Stimulated activated CD8-positive, alpha-beta memory T cell treated with anti-CD3 and anti-CD28 coated beads, Interleukin-4, amount 100 ng/mL, for 1 hour (primary cell): ENCODE measurements at places on chromosomes 7 and 10.

DNA sequence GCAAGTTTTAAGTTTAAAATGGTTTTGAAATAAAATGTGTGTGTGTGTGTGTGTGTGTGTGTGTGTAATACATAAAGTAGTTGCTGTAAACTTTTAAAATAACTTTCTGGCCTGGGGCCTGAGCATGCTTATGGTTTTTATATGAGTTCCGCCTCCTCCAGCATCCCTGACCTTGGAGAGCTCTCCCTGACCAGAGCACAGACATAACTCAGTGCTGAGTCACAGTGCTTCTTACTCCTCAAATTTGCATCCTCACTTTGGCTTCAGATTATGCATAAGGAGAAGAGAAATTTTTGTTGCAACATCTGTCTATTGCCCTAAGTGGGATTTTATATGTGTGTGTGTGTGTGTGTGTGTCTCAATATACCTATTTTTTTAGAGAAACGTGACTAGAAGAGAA, 200.8 kb downstream of the ELMO1 start:
- DNase-seq, result no peak

GRCh38 chr10:86535132-86535882, 13.7 kb upstream of the WAPL start:
- DNase-seq, result no peak

- no peak for DNase-seq
Observed at GRCh38 chr7:115782696-115783490, 247.7 kb downstream of the TFEC start.

DNA sequence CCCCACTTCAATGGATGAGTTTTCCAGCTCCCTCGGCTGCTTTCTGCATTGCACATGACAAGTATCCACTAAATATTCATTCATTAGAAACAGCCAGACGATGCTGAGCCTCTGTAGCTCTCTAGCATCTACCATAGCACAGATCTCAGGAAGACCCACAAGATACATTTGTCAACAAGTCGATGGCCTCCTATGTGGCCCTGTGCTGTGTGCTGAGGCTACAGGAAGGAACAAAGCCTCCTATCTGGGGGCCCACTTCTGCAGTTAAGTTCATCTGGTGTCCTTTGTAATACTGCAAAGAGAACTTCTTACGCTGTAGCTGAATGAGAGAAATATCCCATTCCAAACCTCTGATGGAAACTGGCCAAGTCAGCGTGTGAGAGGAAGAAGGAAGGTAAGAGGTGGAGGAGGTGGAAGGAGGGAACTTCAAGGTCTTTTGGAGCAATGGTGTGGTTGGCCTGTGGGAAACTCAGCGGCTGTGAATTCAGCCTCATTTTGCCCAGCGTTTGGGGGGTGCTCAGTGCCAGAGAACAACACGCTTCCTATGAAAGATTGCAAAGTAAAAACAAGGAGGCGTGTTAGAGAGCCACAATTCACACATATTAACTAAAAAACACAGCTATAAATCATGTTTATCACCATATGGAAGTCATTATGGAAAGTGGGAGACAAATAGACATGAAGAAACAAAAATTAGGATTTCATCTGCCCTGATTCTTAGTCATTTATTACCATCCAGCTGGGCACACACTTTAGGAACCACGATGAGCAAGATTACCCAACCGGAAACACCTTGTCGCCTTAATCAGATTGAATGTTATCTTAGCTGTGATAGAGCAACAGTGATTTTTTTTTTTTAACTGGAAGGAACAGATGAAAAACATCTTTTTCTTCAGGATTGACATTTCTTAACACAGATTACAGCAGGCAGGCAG, 62.2 kb upstream of the USP6NL start:
- DNase-seq, result no peak

DNA sequence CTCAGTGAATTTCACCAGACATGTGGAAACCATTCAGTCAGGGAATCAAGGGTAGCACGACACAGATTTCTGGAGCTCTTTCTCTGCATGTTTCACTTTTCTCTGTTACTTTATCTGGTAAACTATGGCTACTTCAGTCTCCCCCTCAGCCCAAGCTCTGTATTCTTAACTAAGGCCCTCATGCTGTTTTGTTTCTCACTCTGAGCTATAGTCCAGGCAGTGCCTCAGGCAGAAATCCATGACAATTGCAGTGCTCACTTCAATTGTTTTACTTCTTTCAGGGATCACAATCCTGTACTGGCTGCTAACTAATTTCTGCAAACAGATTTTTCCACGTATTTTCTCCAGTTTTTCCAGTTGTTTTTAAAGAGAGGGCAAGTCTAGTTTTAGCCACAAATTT, 1599.9 kb upstream of the LRRTM3 start:
- DNase-seq, result no peak

GRCh38 chr7:50411332-50411731, 38.8 kb downstream of the FIGNL1 start:
- no peak for DNase-seq

GRCh38 chr10:67861750-67862432, 22.6 kb upstream of the SIRT1 start:
- DNase-seq, result no peak

GRCh38 chr10:110837418-110838171, 34.1 kb upstream of the PDCD4 start:
- no peak for DNase-seq

GRCh38 chr10:86840498-86840897, 84.1 kb downstream of the BMPR1A start:
- DNase-seq, result no peak

DNA sequence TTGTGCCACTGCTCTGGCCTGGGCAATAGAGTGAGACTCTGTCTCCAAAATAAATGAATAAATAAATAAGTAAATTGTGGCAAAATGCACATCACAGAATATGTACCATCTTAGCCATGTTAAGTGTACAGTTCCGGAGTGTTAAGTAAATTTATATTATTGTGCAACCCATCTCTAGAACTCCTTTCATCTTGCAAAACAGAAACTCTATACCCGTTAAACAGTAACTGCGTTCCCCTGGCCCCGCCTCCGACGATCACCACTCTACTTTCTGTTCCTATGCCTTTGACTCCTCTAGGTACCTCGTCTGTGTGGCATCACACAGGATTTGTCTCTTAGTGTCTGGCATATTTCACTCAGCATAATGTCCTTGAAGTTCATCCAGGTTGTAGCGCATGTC, 356.4 kb upstream of the FOXK1 start:
- DNase-seq, result no peak
